Hair follicular keratinocyte (primary cell): ENCODE measurements at places on chromosomes 13 and 19. TPM values are rescaled to one million over a fixed set of nuclear protein-coding genes. Genes with fewer than 3 reads are reported as not detected.

CAMSAP3 gene
- total RNA-seq: 4.2 and 5.1 TPM in 2 replicates

TICAM1 gene
- 4.9 and 10.1 TPM in 2 replicates for total RNA-seq

NLRP11 gene
- not detected in 2 replicates for total RNA-seq

SOHLH2 gene
- 0.31 TPM in 1 of 2 replicates, not detected in the other for total RNA-seq

FFAR2 gene
- total RNA-seq: not detected in 2 replicates

WDR88 gene
- not detected in 2 replicates for total RNA-seq

RAB4B gene
- total RNA-seq: 21.7 and 27.3 TPM in 2 replicates

CCDC169 gene
- total RNA-seq: 0.55 and 1.3 TPM in 2 replicates

CCL25 gene
- total RNA-seq: not detected in 2 replicates

IFI30 gene
- total RNA-seq: 22.6 and 27.0 TPM in 2 replicates

LIN7B gene
- total RNA-seq: 2.9 and 5.7 TPM in 2 replicates

LGALS14 gene
- not detected in 2 replicates for total RNA-seq

ZNF575 gene
- 0.08 TPM in 1 of 2 replicates, not detected in the other for total RNA-seq

SSC5D gene
- total RNA-seq: 0.31 TPM in 1 of 2 replicates, not detected in the other

LRCH1 gene
- 9.2 and 9.4 TPM in 2 replicates for total RNA-seq

LILRB1 gene
- total RNA-seq: not detected in 2 replicates

ZNF560 gene
- 0.16 and 0.19 TPM in 2 replicates for total RNA-seq

MISP gene
- total RNA-seq: 7.2 and 12.6 TPM in 2 replicates

YJEFN3 gene
- total RNA-seq: 0.46 and 1.3 TPM in 2 replicates

PPM1N gene
- 1.9 and 4.1 TPM in 2 replicates for total RNA-seq

PRSS57 gene
- total RNA-seq: not detected in 2 replicates

HPN gene
- total RNA-seq: 1.0 and 2.7 TPM in 2 replicates

PSG1 gene
- total RNA-seq: not detected in 2 replicates

IL17D gene
- 0.16 TPM in 1 of 2 replicates, not detected in the other for total RNA-seq

SOX1 gene
- total RNA-seq: not detected in 2 replicates

CERS1 gene
- total RNA-seq: 0.31 TPM in 1 of 2 replicates, not detected in the other

GRIK5 gene
- total RNA-seq: 0.04 and 0.16 TPM in 2 replicates

CEACAM4 gene
- not detected in 2 replicates for total RNA-seq
